ENCODE measurements at places on chromosomes 3 and 15.

- DNase-seq, result no peak
Measured at GRCh38 chr3:16647668-16648067, 42.4 kb upstream of the DAZL start.

DNA sequence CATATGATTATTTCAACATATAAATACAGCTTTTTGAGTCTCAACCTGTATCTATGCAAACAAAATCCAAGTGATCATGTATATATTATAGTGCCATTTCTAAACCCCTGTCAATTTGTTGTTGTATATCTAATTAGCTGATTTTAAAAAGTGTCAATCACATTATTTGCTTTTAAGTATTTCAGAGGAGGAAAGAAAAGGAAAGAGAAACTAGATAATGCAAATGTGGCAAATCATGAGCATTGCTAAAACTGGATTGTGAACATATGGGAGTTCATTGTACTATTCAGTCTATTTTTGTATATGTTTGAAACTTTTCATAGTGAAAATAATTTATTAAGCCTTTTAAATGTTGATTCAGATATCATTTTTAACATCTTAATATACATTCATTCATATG is 190.7 kb downstream of the ZIC4 start:
- DNase-seq, result no peak

GRCh38 chr3:72017311-72017710 is 232.4 kb upstream of the PROK2 start:
- no peak for DNase-seq

DNA sequence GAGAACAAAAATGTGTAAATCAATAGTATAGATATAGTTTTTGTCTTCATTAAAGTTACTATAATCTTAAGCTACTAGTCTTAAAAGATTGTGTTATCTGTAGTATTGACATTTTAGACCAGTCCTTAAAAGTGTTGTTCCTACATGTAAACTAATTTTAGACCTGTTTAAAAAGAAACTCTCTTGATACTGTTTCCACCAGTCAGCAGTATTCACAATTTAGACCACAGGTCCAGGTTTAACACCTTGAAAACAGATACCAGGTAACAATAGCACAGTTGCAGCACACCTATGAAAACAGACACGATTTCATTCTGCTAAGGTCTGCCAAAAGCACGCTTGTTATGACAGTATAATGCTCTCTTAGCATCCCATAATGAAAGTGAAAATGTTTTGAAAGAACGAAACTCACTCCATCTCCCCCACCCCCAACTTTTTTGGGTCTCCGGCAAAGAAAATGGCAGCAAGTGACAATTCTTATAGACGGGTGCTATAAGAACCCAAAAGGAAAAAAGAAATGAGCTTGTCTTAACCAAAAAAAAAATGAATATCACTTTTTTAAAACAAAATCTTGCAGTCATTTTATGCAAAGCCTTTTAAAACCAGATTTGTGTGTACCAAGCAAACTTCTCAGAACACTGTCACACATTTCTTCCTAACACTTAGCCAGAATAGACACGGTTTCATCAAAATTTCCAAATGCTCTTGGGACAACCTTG is 1.6 kb downstream of the EIF4E3 start:
- no peak for DNase-seq

- DNase-seq, result peak; percentile 29
Measured at GRCh38 chr3:197027896-197028727, 1.5 kb downstream of the MELTF start.

GRCh38 chr15:70569091-70569713 is 194.2 kb downstream of the UACA start:
- peak; percentile 71 for DNase-seq

GRCh38 chr3:11549580-11550140 is 94.1 kb downstream of the VGLL4 start:
- DNase-seq, result no peak

DNA sequence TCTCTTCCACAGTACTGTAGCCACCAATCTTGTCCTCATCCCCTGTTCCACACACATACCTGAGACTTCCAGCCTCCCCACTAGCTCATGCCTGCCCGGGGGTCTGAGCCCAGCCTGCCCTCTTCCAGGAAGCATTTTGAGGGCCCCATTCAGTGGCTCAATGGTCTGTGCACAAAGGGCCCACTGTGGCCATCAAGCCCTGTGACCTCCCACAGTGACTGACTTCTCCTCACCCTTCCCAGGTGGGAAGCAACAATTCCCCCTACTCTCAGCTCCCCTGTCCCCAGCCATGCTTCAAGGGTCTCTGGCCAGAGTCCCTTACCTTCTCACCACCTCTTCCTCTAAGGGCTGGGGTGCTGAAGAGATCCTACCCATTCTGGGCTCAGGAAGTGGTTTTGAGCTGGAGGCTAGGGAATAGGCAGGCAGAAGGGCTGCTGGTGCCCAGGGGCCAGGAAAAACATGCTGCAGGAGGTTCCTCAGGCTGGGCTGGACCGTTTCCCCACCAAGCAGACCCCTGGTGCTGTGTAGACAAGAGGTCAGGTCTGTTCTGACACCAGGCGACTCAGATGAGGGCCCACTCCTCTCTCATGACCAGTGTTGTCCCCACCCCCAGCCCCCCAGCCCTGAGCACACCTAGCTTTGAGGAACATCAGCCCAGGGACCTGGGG is 3.0 kb upstream of the KLF15 start:
- no peak for DNase-seq

- DNase-seq, result no peak
Measured at GRCh38 chr3:16928386-16929132, 43.8 kb downstream of the PLCL2 start.

GRCh38 chr3:63135367-63135766 is 142.7 kb upstream of the SYNPR start:
- no peak for DNase-seq

GRCh38 chr15:52162876-52163275 is 28.3 kb downstream of the GNB5 start:
- DNase-seq, result no peak

DNA sequence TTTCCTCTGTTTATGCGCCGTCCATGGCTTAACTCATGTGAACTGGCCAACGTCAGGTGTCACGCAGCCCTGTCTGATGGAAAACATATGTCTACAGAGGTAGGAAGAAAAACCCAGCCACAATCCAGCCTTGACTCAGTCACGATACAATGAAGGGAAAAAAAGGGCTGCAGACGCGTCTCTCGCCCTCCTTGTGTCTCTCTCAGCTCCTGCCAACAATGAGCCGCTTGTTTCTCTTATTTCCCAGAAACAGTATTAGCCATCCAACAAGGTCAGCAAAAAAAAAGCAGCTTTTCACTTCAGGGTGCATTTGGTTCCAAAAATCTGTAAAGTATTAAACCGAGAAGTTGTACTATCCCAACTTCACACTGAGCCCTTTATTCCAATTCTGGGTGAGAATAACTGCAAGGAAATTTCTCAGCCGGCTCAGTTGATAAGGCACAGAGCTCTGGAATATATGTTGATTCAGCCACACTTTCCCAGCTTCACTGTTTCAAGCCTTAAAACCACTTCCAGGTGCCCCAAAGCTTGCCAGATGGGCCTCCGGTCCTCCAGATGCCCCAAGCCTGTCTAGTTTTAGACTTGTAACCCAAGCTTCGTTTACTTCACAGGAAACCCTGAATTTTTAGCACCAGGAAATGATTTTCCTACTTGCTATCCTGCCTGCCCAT is 79.4 kb downstream of the TM4SF4 start:
- DNase-seq, result no peak

DNA sequence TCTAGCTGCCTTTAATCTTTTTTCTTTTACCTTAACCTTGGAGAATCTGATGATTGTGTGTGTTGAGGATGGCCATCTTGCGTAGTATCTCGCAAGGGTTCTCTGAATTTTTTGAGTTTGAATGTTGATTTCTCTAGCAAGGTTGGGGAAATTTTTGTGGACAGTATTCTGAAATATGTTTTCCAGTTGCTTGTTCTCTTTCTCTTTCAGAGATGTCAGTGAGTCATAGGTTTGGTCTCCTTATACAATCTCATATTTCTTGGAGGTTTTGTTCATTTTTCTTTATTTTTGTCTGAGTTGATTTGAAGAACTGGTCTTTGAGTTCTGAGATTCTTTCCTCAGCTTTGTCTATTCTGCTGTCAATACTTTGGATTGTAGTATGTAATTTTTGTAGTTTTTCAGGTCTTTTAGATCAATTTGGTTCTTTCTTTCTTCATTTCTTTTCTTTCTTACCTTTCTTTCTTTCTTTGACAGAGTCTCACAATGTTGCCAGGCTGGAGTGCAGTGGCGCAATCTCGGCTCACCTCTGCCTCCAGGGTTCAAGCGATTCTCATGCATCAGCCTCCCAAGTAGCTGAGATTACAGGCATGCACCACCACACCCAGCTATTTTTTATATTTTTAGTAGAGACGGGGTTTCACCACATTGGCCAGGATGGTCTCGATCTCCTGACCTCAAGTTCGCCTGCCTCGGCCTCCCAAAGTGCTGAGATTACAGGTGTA is 366.4 kb upstream of the RASGRP1 start:
- no peak for DNase-seq

GRCh38 chr15:48498828-48499227 is 146.7 kb downstream of the FBN1 start:
- no peak for DNase-seq

DNA sequence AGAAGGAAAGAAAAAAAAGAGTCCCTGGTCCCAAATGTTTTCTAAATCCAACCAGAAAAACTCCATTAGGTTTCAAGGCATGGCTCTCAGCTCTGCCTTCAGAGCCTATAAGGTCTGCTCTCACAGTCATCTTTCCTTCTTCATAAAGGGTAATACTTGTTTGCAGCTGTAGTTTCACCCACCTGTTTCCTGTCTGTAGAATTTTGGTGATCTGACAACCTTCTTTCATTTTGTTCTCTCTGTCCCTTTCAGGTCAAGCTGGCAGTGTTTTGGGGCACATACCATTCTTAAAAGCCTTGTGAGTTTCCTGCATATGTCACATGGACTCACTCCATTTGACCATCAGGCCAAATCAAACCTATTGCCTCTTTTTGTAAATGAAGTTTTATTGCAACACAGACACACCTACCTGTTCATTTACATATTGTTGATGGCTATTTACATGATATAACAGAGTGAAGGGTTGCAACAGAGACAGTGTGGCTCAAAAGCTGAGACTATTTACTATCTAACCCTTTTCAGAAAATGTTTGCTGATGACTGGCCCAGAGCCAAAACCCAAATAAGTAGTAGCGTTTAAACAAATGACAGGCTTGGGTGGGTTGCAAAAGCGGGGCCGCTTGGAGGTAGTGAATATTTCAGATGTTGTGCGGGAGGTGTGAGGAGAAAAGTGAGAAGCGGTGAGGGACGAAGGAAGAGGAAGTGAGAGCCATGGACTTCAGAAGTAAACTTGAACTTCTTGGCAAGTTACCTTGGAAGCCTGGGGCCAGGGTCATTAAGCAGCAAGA is 292.7 kb upstream of the PROK2 start:
- DNase-seq, result no peak

- DNase-seq, result no peak
Measured at GRCh38 chr3:58111513-58112184, 99.1 kb downstream of the DNASE1L3 start.

DNA sequence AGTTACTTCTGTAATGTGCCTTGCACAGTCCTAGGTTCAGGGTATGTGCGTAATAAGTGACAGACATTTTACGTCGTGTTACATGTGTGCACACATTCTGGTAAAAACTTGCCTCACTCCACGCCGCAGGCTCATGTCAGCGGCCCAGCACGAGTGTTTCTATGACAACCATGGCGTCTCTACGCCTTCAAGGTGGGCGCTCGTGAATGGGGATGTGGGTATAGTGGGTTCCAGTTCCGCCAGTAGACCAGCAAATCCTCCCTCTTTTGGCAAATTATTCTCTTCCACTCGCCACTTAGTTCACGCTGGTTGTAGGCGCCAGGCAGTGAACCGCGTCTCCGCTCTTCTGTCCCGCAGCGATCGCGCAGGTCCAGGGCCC is 40.3 kb downstream of the CHST14 start:
- peak; percentile 39 for DNase-seq

- DNase-seq, result no peak
Measured at GRCh38 chr3:44184319-44184953, 57.2 kb upstream of the TOPAZ1 start.

DNA sequence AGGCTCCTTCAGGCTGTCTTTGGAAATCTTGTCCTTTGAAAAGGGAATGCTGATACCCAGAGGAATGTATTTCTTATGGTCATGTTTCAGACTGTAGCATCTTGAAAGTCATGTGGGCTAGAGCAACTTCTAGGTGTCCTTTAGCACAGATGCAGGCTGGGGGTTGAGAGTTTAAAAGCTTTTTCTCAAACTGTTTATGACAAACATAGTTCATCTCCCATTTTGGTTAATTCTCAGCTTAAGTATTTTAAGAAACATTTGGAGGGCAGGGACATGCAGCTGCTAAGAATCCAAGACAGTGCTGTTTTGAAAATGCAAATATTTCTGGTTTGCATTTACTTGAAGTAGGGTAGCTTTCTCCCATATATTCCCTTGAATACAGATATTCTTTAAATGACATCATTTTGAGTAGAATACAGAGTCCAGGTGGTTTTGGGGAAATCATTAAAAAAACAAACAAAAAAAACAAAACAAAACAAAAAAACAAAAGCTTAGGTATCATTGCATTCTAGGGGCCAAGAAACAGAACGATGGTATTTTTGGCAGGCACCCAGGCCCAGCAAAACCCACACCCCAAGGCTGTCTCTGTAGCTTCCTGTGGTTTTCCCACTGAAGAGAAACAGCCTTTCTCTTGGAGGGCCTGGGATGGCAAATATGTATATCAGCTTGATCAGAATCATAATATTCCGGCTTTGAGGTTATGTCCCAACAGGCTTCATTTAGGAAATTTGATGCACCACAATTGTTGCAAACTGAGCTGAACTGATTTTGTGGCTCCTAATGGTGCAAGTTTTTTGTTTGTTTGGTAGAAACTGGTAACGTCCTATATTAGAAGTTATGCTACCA is 120.0 kb downstream of the ATG7 start:
- DNase-seq, result peak; percentile 28

- DNase-seq, result peak; percentile 1
Measured at GRCh38 chr3:79994397-79994796, 226.6 kb upstream of the ROBO1 start.

All from hematopoietic multipotent progenitor cell treated with erythropoietin and hydrocortisone succinate and interleukin-3 and kit ligand, for 6 days (in vitro differentiated cells).